ENCODE measurements at places on chromosomes 3 and 15.
A peak's percentile ranks its signal among the peaks of the same experiment; 100 is the strongest.

DNA sequence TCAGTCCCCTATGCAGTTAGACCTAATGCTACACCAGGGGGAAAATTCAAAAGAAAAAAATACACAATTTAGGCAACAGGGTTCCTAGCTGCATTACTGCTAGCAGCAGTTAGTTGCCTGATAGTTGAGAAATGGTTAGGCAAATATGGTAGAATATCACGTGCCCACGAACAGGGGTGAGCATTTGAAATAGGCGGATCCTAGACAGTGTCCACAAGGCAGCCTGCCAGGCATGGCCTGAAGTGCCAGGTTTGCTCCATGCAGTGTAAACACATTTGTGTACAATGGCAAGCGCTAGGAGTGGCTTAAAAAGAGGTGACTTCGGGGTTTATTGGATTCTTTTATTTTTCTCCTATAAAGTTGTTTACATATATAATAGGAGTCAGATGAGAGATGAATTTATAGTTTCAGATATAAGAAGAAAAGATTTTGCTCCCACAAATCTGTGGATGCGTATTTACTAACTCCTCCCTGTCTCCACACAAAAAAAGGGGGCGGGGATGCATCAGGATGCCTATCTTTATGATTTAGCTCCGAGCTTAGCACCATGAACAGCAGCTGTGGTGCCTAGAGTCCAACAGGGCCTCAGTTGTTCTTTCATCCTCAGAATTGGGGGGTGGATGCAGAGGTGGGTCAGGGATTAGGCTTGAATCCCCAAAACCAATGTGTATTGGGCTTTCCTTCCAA is 3.9 kb upstream of the TGM4 start:
- DNase-seq, result no peak

GRCh38 chr3:11536132-11536935 is 107.4 kb downstream of the VGLL4 start:
- no peak for DNase-seq

- DNase-seq, result no peak
Measured at GRCh38 chr15:60090747-60091146, 86.6 kb downstream of the FOXB1 start.

GRCh38 chr3:143158014-143158988 is 38.7 kb downstream of the CHST2 start:
- no peak for DNase-seq

DNA sequence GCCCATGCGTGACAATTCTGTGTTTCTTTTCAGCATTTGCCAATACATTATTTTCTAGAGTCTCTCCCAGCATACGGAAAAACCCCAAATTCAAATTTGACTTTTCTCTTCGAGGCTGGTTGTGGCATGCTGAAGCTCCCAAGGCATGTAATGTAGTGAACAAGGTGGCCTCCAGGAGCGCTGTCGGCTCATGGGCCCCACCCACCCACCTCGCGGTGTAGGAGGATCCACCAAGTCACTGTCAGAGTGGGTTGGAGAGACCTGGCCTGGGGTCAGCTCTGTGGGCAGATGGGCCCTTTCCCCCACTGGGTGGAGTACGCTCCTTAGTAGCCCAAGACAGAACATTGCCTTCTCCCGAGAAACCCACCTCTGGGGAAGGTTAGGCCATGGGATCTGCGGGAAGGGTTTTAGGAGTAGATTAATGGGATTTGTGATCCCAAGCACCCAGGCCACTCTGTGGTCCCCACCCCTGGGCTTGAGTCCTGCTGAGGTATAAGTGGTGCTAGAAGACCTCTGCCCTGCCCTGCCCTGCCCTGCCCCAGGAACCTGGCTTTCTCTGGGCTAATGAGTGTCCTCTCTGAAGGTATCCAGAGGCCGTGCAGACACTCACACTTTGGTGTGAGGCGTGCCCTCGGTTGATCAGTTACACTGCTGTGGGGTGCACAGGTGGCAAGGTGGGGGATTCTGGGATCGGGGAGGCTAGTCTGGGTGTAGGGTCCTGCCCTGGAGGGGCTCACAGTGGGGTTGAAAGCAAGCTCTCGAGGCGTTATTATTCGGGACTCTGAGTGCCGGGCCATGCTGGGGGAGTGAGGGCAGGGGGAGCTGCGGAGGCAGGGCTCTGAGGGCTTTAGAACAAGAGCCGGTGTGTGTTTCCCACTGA is 97.9 kb downstream of the APBA2 start:
- no peak for DNase-seq

GRCh38 chr3:194910414-194910984 is 224.8 kb downstream of the FAM43A start:
- no peak for DNase-seq

GRCh38 chr3:23431764-23432163 is 228.6 kb downstream of the UBE2E2 start:
- no peak for DNase-seq

GRCh38 chr15:88467935-88468528 is 524 bp downstream of the MRPS11 start:
- DNase-seq, result peak; percentile 20

GRCh38 chr3:127019449-127019848 is 36.5 kb downstream of the PLXNA1 start:
- DNase-seq, result no peak

DNA sequence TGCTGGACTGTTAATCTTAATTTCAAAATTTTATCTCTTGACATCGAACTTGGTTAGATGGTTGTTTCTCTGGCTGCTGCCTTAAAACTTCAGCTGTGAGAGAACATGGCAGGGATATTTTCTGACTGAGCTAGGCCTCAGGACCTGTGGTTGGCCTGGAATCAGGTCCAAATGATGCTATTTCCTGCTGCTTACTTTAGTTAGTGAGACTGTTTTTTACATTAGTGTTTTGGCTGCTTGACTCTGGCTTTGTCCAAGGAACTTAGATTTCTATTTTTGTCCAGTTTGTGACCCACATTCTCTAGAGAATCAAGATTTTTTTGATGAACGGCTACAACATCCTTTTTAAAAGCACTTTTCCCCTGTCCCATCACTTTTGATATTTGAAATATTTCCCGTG is 497.9 kb upstream of the SGO1 start:
- DNase-seq, result no peak

- no peak for DNase-seq
Measured at GRCh38 chr3:50486219-50486888, 17.1 kb downstream of the CACNA2D2 start.

GRCh38 chr3:155154255-155154654 is 74.1 kb downstream of the MME start:
- DNase-seq, result no peak

DNA sequence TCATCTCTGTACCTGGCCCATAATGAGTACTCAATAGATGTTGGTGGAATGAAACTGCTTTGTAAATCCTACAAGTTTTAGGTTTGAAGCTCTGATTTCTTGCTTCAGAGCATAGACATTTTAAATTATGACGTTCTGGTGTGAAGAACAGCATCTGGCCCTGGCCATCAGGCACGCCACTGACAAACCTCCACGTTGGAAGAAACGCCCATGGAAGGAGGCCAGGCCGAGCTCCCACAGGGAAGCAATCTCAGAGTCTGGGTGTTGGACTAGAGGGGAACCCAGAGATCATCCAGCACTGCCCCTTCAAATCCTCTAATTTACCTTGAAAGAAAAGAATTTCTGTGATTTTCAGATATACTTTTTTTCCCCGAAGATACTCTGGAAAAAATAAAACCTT is 328.1 kb upstream of the RGMA start:
- DNase-seq, result no peak

DNA sequence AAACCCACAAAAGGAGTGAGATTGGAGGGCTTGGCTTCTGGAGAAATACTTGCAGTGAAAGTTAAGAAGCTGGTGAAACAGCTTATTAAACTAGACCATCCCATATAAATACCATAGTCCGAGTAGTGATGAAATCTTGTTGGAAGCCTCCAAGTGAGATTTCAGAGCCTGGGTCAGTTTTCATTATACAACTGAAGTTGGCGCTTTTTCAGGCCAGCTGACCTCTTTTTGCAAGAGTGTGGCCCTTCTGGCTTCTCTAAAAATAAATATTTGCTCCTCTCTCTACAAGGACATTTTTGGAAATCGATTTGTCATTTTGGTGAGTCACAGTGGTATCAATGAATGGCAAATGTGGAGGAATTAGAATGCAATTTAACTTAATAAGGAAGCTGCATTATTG is 51.2 kb upstream of the THRB start:
- no peak for DNase-seq

GRCh38 chr3:16741103-16741758 is 136.0 kb upstream of the DAZL start:
- DNase-seq, result no peak

DNA sequence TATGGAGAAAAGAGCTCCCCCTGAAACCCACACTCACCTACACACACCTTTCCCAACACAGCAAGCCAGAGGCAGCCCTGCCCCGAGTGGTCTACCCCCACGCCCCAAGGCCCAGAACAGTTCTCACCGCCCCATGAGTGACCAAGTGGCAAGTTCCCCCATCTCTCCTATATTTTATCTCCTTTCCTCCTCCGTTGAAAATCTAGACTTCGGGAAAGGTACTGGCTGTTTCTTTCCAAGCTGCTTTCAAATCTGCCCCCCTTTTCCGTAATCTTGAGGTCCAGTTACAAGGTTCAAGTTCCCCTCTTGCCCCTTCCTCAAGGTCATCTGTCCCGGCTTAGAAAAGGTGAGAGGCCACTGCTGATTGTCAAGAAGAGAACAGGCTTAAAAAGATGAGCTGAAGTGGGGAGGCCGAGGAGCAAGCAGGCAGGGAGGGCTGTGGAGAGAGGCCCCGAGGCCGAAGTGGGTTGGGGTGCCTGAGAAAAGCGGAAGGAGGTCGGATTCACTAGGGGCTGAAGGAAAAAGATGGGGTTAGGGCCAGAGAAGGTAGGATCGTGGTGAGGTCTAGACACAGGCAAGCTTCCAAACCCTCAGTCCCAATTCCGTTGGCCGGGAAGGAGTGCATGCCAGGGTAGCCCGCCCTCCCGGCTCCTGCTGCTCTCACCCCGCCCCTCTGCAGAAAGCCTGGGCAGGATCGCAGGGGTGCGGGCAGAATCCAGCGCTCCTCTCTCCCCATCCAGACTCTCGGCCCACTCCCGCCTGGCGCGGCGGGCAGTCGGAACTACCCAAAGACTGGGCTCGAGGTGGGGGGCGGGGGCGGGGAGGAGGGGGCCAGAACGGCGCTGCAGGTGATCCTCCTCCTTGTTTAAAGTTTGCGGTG is 1.7 kb downstream of the SEMA5B start:
- peak; percentile 82 for DNase-seq

DNA sequence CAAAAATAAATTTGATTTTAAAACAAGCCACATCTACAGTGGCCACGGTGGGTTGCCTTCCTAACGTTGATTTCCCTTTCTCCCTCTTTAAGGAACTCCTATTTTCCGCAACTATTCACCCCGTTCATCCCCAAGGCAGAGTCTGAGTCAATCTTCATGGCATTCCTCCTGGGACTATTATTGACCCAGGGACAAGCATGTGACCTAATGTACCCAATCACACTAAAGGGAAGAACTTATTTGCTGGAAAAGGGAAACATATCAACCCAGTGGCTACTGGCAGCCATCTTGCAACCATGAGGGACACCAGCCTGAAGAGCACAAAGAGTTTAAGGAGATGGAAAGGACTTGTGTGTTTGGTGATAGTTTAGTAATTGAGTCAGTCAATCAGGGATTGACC is 55.4 kb upstream of the ARHGEF3 start:
- DNase-seq, result no peak

DNA sequence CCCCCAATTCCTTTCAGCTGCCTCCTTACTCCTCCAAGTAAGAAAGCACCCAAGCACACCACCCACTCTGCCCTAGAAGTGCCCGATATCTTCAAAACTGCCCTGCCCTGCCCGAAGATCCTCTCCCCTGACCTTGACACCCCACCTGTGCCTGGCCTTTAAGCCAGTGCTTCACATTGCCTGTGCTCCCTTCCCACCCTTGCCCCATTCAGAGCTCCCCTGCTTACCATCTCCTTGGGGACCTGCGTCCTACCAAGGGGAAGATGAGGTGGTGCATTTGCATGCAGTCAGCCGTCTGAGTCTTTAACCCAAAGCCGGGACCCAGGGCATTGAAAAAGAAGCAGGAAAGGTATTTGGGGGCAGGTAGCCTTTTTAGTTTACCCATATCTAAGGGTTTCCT is 73.5 kb upstream of the SLCO3A1 start:
- DNase-seq, result no peak

DNA sequence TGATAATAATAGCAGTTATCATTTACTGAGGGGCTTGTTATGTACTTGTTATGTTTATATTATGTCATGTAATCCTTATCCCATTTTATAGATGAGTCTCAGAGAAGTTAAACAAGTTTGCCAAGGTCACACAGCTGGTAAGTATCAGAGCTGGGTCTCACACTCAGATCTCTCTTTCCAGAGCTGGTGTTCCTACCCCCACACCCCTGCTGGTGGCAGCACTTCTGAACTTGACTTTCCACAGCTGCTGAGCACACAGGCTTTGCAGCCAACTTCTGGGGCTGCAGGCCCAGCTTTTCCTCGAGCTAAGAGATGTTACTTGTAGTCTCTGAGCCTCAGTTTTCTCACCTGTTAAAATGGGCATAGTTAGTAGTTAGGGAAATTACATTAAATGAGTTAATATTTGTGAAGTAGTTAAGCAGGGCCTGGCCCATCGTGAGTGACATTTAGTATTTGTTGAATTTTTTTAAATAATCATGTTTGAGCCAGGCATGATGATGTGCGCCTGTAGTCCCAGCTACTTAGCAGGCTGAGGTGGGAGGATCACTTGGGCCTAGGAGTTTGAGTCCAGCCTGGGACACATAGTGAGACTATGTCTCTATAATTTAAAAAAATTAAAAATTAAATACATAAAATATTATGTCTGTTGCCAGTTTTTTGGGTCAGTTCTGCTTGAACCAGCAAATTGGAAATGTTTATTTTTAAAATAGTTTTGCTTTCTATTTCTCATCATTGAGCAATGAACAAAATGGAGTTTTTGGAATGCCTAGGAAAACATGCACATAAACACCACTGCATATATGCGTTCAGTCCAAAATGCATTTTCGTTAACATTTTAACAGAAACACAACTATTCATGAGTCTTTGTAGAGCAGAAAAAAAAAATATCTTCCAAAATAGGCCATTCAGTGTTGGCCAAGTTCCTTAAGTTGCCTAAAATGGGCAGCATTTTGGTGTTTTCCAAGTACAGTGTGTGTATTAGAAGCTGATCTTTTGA is 87.3 kb downstream of the SMAD6 start:
- DNase-seq, result no peak

DNA sequence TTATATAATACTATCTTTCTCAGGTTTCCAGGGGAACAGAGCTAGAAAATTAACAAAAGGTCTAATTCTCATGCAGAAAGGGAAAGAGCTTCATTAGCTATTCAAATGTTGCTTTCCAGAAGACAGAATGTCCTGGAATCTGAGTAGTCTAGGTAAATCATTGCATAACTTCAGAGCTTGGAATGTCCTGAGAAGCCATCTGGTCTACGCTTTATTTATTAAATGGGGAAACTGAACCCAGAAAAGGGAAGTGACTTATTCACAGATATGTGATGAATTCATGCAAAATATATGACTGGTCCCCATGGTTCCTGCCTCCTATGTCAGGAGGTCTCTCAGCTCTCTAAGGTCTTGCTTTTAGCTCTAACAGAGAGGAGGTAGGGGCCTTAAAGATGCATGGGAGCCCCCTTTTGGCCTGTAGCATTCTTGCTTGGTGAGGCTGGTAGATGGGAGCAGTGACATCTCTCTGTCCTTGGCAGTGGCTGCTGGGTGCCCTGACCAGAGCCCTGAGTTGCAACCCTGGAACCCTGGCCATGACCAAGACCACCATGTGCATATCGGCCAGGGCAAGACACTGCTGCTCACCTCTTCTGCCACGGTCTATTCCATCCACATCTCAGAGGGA is 99.2 kb downstream of the CEMIP start:
- DNase-seq, result no peak

GRCh38 chr3:196268284-196269163 is 19.0 kb downstream of the PCYT1A start:
- DNase-seq, result no peak

Measured in neural progenitor cell (in vitro differentiated cells).